ENCODE measurements at places on chromosomes 6 and 20. TPM values are rescaled to one million over a fixed set of nuclear protein-coding genes. Genes with fewer than 3 reads are reported as not detected.

SLC52A3 gene
- total RNA-seq = not detected

DEFB124 gene
- total RNA-seq = not detected

CD24 gene
- 0.23 TPM for total RNA-seq

HLA-G gene
- 0.66 TPM for total RNA-seq

CCHCR1 gene
- 57.9 TPM for total RNA-seq

PARD6B gene
- 4.2 TPM for total RNA-seq

TNFAIP3 gene
- total RNA-seq = 225 TPM

FOXA2 gene
- total RNA-seq = not detected

HLA-DPA1 gene
- 276 TPM for total RNA-seq

SYCP2 gene
- total RNA-seq = 25.7 TPM

NNAT gene
- not detected for total RNA-seq

BPIFB2 gene
- total RNA-seq = not detected
